Activated T-helper 1 cell treated with Interleukin-2 at 50 U/mL for 16 hours (primary cell): ENCODE measurements at places on chromosomes 3 and 15.

GRCh38 chr15:58293622-58294550 is 137.9 kb upstream of the LIPC start:
- DNase-seq = no peak

DNA sequence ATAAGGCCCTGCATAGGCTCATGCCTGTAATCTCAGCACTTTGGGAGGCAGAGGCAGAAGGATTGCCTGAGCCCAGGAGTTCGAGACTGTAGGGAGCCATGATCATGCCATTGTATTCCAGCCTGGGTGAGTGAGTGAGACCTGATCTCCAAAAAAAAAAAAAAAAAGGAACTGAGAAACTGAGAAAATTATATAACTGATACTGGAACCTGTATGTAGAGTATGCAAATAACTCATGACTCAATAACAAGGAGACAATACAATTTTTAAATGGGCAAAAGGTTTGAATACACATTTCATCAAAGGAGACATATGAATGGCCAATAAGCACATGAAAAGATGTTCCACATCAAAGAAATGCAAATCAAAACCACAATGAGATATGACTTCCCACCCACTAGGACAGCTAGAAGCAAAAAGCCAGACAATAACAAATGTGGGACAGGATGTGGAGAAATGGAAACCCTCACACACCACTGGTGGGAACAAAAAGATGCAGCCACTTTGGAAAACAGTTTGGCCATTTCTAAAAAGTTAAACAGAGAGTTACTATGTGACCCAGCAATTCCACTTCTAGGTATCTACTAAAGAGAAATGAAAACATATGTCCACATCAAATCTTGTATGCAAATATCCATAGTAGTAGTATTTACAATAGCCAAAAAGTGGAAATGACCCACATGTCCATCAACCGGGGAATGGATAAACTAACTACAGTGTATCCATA is 70.7 kb downstream of the IQSEC1 start:
- no peak for DNase-seq

GRCh38 chr3:111668326-111668725 is 73.2 kb upstream of the ZBED2 start:
- no peak for DNase-seq

DNA sequence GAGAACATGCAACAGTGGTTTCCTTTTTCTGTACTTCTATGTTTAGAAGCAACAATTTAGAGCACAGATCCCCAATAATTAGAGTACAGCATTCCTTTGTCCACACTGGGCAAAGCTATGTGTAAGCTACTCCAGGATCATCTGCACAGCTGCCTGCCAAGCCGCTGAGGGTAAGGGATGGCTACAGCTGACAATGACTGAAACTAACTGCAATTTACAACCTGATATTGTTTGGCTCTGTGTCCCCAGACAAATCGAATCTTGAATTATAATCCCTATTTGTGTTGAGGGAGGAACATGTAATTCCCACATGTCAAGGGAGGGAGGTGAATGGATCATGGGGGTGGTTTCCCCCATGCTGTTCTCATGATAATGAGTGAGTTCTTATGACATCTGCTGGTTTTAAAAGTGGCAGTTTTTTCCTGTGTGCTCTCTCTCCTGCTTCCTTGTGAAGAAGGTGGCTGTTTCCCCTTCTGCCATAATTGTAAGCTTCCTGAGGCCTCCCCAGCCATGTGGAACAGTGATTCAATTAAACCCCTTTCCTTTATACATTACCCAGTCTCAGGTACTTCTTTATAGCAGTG is 54.8 kb upstream of the TNFSF10 start:
- DNase-seq = no peak

DNA sequence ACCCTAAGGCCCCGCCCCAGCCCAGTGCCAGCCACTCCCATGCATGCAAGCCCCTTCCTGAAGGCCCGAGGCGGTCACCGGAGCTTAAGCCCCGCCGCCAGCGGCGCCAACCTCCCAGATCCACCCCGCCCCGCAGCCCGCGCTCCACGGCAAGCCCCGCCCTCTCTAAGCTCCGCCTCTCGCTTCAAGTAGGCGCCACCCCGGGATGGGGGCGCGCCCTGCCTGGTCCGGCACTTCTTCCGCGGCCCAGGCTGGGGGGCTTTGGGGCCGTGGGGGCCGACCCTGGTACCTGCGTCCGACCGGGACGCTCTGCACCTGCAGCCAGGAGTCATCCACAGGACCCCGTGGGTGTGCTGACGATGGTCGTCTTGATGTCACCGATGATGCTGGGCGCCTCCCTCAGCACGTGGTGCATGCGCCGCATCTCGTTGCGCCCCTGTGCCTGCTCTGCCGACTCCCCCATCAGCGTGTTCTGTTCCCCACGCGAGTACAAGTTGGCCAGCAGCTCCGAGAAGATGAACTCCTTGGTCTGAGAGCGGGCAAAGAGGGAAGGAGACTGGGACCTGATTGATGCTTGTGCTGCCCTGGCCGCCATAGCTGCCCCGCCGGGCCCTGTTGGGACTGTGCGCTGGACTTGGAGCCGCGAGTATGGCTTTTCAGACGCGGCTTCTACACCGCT is 26.1 kb upstream of the CSPG4 start:
- peak; percentile 82 for DNase-seq

DNA sequence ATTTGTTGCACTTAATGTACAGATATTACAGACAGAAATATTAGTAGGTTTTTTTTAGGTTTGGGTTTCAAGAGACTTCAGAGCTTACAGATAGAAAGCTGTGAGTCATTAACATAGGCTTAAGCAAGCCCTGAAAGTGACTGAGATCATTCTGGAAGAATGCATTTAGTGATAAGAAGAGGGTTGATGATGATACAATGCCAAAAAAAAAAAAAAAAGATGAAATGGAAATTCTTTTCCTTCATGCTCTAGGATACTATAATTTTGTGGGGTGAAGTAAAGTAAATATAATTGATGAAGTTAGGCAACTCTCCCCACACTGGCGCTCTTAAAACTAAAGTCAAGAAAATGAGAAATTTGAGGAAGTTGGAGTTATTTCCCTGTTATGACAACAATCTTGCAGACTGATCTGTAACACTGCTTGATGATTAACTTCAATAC is 169.4 kb upstream of the ZNF385D start:
- no peak for DNase-seq

- no peak for DNase-seq
Observed at GRCh38 chr3:138947495-138948121, 591 bp downstream of the FOXL2NB start.

DNA sequence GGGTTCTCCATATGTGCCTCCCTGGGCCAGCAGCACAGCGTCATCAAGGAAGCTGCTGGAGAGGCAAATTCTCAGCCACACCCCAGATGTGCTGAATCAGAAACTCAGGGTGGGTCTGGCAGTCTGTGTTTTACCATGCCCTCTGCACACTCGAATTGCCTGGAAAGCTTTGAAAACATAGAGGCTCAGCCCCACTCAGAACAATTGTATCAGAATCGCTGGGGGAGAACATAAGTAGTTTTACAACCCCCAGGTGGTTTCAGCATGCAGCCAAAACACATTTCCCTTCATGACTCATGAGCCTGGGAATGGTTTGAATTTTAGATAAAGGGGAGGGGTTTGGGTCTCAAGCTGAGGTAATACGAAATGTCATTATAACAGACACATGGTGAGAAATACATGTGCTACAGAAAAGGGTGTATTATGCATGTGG is 9.6 kb downstream of the TGM4 start:
- DNase-seq = no peak

DNA sequence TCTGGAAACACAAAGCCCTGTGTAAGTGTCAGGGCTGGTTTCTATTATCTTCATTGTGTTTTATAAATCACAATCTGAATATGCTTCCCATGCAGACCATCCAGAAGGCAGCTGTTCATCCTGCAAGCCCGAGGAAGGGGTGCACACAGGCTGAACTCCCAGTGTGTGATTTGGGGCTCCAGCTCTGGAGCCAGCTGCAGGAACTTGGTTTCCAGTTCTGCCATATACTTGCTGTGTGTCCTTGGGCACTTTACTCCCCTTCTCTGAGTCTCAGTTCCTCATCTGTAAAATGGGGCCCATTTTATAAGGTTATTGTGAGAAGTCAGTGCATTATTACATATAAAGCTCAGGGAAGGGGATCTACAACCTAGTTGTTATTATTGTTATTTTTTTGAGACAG is 22.6 kb downstream of the CYP8B1 start:
- DNase-seq = no peak

DNA sequence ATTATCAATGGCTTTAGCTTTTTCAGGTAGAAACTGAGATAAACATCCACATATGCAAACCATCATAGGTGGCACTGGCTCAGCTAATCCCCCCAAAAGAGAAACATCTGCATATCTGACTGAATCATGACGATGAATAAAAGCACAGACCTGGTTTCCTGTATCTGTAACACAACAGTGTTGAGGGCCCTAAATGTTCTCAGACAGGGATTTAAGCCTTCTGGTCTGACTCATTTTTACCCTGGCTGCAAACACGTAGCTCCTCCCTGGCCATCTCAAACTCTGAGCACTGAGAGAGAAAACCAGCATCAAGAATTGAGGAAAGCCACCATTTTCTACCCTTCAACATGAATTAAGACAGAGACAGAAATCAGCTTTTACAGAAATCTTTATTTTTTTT is 35.2 kb downstream of the GLB1 start:
- peak; percentile 10 for DNase-seq

- no peak for DNase-seq
Observed at GRCh38 chr15:72365844-72366243, 10.0 kb downstream of the HEXA start.

- DNase-seq = no peak
Observed at GRCh38 chr3:70992562-70993204, 590.8 kb downstream of the FOXP1 start.

DNA sequence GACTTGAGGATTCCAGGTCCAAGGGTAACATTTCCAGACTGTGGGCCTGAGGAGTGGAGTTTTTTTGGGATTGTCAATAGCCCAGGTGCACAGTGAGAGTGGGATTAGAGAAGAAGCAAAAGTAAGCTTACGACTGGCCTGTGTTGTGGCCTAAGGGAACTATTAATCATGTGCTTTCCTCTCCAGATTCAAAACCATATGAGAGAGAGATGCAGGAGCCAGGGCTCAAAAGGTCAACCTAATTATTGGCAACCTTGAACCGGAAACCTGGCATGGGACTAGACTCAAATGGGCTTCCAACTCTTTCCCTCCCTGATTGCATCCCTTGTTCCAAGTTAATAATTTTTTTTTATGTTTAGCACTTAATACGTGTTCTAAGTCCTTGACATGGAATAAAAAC is 242.1 kb upstream of the THRB start:
- no peak for DNase-seq

DNA sequence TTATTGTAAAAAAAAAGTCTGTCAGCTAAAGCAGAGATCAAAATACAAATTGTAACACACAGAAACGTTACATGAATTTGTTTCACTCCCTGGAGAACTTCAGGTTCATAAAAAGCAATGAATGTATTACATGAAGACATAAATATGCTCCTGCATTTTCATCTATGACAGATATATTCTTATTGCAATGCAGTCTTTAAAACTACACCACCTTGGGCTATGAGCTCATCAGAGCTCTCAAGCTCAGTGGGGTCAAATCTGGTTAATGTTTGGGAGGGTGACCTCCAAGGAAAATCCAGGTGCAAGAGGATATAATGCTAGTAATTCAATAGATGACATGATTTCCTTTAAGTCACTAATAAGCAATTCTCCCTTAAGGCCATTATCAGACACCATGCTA is 606.8 kb downstream of the EPHA3 start:
- DNase-seq = no peak

GRCh38 chr15:75313116-75313845 is 22.6 kb upstream of the COMMD4 start:
- no peak for DNase-seq

- no peak for DNase-seq
Observed at GRCh38 chr3:53820756-53821580, 25.3 kb downstream of the CHDH start.

- no peak for DNase-seq
Observed at GRCh38 chr3:182375916-182376315, 417.4 kb upstream of the ATP11B start.

DNA sequence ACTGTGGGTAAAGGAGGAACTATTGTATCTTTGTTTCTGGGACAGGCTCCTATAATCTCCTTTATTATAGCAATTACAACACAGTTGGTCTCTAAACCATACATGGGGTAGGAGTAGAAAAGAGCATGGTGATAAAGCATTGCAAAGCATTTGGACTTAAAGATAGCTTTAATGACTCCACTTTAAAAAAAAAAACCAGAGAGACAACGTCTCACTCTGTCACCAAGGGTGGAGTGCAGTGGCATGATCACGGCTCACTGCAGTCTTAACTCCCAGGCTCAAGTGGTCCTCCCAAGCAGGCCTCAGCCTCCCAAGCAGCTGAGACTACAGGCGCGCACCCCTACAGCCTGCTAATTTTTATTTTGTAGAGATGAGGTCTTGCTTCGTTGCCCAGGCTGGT is 68.2 kb downstream of the DENND4A start:
- no peak for DNase-seq

DNA sequence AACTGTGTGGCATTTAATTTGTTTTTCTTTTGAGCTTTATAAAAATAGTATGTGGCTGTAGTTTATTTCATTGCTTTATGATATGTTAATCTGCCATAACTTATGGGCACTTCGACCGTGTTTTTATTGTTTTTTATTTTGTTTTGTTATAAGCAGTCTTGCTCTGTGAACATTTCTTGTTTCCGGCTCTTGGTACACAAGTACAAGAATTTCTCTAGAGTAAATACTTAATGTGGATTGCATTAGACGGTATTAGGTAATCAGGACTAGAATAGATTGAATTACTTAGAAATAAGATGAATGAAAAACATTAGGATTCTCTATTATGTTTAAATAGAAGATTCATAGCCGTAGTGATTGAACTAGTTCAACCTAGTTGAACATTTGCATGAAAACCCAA is 2.1 kb downstream of the ZFAND6 start:
- DNase-seq = no peak

GRCh38 chr3:128969993-128970739 is 23.7 kb downstream of the CFAP92 start:
- peak; percentile 32 for DNase-seq

DNA sequence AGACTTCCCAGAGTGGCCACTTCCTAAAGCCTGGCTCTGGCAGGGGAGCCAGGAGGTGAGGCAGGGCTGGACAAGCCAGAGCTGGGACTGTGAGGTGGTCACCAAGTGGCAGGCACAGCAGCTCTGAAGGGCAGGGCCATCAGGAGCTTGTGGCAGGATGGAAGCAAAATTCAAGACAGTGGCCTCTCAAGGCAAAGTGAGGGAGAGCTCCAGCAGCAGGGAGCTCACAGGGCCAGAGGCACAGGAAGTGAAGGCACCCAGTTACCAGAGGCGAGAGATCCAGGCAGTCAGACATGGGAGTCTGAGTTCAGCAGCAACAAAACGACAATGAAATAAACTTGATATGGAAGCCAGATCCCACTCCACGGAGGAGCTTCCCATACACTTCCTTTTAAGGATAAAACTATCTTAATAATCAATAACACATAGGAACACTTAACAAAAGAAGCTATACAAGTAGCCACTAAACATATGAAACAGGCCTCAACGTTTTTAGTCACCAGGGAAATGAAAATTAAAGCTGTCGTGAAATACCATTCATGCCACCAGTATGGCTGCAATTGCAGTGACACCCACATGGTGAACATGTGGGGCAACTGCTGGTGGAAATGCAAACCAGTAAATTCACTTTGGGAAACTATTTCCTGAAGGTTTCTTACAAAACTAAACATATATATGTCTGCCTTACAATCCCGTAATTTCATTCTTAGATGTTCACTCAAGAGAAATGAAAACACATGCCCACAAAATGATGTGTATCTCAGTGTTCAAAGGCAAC is 35.4 kb upstream of the TMEM158 start:
- no peak for DNase-seq
